ENCODE measurements at places on chromosomes 5 and 9.

GRCh38 chr5:136332223-136333015, 32.9 kb downstream of the TRPC7 start:
- DNase-seq, result no peak

DNA sequence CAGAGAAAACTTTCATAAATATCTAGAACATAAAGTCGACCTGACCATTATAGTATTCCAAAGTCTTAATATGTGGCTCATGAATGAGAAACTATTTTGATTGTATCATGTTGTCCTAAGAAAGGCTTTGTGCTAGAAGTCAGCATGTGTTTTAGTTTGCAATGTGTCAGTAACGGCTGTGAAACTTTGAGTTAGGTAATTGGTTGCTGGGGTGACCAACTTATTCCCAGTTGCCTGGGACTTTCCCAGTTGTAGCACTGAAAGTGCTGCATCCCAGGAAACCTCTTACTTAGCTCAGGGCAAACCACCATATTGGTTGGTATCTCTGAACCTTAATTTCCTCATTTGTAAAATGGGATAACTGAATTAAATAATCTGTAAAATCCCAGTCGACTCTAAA, 114.6 kb upstream of the SLC12A2 start:
- no peak for DNase-seq

DNA sequence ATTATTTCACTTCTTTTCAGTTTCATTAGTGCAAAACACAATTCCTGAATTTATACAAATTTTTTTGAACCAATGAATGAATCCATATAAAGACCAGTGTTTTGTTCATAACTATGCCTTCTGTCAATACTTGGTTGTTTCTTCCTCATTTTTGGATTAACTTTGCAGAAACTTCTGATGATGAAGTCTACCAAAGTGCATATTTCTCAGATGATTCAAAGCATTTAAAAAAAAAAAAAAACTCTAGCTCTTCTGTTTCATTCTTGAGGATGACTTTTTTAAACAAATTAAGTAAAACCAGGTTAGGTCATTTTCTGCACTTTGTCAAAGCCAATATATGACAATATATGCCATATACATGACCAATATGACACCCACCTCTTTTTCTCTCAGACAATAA, 92.6 kb downstream of the CHSY3 start:
- DNase-seq, result no peak

DNA sequence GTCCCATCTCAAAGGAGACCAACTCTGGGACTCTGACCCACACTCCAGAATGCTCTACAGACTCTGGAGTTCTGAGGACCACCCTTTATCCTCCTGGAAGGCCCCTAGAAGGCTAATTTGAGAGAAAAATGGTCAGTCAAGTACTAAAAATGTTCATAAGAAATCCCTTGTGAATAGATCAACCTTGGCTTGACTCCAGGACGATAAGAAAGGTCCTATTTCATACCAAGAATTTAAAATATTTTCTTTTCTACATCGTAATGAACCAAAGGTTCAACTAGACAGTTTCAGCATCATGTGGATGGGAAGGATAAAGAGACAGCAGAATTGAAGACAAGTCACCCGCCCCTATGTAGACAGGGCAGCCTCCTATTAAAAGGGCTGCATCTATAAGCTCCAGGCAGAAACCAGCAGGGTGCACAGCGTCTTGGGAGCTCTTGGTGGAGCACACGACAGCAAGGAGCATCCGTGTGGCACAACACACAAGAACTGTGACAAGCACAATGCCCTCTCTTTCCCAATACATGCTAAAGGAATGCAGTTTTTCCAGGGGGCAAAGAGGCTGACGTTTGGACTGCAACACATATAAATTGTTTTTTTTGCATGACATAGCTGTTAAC, 38.3 kb downstream of the RASEF start:
- no peak for DNase-seq

DNA sequence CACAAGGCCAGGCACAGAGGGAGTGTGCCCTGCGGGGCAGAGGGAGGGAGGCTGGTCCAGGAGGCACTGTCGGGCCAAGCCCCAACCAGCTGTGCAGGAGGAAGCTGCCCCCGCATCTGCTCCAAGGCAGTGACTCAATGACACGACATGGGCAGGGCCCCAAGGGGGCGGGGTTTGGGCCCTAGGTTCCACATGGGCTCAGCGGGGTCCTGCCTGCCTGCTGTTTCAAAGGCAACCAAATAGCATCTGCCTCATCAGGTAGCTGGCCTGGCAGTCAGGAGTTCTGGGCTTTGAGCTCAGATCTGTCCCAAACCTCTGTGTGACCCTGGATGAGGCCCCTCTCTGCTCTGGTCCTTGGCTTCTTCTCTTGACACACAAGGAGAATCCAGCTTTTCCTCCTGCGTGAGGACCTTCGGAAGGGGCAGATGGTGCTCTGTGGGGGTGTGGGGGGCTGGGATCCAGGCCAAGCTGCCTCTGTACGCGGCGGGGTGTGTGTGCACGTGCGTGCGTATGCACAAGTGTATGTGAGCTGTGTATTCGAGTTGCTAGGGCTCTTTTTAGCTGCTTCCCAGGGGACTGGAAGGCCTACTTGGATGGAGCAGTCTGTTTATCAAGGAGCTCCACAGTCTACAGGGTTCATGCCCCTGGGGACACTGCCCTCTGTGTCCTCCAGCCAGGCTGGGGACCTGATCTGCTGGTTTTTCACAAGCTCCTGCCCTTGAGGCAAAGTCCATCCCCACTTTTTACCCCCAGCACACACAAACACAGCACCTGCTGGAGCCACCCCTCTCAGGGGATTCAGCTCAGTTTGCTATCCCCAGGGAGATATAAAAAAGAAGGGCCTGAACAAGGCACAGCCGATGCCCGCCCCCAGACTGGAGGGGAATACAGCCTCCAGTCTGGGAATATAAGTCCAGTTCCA, 138.9 kb downstream of the RGS3 start:
- DNase-seq, result no peak

- DNase-seq, result no peak
These were observed 52.2 kb upstream of the GABRB2 start for GRCh38 chr5:161598686-161599085.

DNA sequence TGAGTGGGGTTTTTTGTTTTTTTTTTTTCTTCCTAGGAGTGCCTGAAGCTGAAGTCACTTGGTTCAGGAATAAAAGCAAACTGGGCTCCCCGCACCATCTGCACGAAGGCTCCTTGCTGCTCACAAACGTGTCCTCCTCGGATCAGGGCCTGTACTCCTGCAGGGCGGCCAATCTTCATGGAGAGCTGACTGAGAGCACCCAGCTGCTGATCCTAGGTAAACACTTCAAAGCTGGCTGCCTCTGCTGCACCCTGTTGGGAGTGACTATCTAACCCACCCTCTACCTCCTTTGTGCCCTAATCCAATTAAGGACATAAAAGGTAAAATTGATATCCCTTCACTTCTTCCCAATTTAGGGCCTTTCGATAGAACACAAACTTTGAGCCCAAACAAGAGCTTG, 206.8 kb downstream of the SAXO1 start:
- DNase-seq, result no peak

GRCh38 chr9:116391306-116391900, 237.8 kb downstream of the PAPPA start:
- DNase-seq, result no peak

- no peak for DNase-seq
These were observed 128.5 kb downstream of the VPS13A start for GRCh38 chr9:77305622-77306400.

GRCh38 chr9:135772702-135773493, 70.9 kb downstream of the KCNT1 start:
- DNase-seq, result no peak

DNA sequence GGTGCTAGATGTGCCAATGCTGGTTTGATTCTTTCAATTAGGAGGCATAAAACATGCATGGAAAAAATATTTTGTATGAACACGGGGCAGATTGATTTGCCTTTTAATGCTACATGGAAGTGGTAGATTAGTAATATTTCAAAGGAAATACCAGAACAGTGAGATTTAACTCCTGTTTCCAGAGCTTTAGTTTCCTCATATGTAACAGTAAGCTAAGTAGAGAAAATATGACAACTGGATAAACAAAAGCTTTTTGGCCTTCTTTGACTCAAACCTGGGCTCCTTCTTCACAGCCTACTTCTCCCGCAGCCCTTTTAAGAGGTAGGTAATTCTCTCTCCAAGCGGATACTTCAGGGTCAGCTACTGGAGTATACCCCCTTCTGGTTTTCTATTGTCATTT, 254.2 kb upstream of the TRPC7 start:
- no peak for DNase-seq

DNA sequence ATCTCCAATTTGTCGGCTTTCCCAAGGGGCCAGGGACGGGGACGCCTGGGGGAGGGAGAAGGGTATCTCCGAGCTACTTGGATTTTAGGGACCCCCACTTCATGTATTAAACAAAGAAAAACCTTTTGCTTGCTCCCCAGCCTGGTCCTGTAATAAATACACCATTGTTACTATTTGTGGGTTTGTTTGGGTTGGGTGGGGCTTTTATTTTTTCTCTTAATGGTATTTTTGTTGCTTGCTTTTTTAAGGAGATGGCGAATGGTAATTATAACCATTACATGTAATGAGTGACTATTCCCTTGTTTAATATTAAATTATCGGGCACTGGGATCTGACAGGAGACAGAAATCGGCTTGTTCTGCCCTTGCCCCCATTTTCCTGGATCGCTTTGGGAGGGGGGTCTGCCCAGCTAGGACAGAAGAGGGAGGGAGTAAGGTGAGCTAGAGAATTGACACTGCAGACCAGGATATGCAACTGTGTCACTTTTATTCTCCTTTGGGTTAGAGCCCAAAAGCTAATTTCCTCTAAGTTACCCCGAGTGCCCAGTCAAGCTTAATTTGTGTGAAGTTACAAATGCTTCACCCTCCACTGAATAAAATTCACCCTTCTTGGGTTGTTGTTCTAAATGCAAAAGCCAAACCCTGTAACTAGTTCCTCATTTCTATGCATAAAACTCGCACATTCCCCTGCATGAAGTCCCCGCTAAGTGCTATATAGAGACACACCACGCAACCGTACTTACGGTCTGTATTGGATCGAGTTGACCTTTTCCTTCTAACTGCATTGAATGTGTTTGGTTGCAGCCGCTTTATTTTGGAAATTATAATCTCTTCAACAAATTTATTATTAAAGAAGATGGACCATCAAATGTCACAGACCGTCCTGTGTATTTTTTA, 1.6 kb upstream of the ZNF608 start:
- DNase-seq, result no peak

DNA sequence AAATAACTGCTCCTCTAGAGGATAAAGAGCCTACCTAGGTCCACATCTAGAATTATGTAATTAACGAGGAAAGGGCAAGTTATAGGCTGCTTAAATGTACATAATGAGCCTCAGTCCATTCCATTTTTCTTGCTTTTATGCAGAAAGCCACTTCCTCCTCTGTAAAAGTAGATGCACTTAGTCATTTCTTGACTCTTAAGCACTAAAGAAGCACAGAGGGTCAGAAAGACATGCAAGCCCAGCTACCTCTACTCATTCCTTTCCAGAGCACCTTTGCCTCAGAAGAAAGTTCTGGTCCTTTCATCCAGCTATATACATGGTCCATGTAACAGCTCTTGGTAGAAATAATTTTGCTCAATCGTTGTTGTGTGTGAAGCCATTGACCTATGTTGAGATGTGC, 308.0 kb upstream of the NREP start:
- no peak for DNase-seq

DNA sequence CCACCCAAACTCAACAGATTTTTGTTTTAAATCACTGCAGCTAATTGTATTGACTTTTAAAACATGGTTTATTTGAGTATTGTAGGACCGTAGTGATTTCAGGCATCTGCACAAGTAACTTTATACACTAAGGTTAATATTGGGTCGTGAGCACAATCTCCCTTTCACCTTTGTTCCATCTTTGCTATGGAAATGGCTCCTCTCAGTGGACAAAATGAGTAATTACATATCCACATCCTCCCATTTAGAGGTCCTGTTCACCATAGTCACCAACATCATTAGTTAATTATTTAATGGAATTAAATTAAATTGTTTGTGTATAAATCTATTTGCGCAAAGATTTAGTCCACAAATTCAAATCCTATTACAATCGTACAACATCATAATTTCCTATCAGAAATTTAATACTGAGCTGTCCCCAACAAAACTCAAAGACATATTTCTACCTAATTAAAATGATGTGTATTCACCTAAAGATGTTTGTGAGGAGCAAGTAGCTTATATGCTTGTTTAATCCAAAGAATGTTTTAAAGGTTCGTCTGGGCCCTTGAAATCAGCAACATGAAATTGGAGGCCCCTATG, 173.0 kb upstream of the DAPK1 start:
- DNase-seq, result peak; percentile 59

GRCh38 chr5:10490927-10491672, 49.4 kb downstream of the ROPN1L start:
- no peak for DNase-seq

DNA sequence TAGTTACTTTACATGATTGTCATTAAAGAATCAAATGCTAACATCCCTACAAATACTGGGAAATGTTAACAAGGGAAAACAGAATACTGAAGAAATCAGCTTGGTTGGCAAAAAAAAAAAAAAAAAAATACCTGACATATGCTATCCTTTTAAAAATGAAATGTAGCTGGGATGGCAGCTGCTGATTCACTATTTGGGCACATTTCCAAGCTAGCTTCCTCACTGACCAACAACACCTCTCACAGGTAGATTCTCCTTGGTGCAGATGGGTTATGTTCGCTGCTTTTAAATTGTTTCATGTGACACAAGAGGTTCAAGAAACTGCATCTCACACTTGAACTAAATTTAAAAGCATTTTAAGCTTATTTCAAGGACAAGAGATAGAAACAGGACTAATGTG, 6.1 kb upstream of the PRUNE2 start:
- DNase-seq, result no peak

DNA sequence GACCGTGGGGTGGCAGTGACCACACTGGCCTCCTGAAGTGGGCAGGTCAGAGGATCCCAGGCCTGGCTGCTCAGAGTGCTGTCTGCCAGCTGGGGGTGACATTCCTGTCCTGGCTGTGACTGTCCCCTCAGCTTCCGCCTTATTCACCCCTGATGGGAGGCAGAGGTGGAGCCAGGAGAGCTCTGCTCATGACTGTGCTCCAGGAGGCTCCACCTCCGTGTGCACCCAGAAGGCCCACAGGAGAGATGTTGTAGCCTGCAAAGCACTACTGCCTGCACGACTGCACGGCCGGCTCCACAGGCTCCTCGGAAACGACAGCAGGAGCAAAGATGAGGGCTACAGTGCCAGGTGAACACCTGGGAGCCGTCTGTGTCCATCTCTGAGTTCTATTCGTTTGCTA, 60.9 kb downstream of the ROPN1L start:
- DNase-seq, result no peak

All from CD4-positive, alpha-beta T cell treated with Interleukin-10 for 1 hour (primary cell).